ENCODE measurements at places on chromosomes 3 and 15.

- no peak for DNase-seq
Observed at GRCh38 chr3:119642746-119643473, 17.5 kb downstream of the POPDC2 start.

- DNase-seq, result no peak
Observed at GRCh38 chr15:90232196-90232595, 1.5 kb downstream of the CIB1 start.

DNA sequence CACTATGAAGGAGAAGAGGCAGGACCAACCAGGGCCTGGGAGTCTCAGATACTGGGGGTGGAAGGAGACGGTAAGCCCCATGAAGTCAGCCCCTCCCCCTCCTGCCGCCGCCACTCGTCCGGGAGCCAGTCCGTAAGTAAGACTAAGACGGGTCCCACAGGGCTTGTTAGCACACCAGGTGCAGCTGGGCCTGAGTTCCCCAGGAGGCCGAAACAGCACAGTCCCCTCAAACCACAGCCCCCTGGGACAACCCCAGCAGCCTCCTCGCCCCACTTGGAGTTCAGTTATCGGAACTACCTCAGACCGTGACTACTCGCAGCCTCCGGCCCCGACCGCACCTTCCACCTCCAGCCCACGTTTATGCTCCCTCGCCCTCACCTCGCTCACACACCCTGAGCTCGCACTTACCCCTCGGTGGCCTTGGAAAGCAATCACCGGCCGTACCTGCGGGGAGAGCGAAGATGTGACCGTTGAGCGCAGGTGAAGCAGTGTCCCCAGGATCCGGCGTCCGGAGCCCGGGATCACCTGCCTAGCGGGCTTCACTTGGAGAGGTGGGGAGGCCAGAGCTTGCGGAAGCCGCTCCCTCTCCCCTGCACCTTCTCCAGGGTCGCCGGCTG, 557 bp downstream of the ELL3 start:
- DNase-seq, result peak; percentile 20

DNA sequence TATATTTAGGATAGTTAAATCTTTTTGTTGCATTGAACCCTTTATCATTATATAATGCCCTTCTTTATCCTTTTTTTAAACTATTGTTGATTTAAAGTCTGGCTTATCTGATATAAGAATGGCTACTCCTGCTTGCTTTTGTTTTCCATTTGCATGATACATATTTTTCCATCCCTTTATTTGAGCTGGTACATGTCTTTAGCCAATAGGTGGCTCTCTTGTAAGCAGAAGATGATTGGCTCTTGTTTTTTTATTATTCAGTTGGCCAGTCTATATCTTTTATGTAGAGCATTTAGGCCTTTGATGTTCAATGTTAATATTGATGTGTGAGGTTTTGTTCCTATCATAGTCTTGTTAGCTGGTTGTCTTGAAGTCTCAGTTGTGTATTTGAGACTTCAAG, 99.5 kb upstream of the MCTP2 start:
- no peak for DNase-seq

GRCh38 chr15:86865920-86866319, 786.2 kb downstream of the AGBL1 start:
- DNase-seq, result no peak

- DNase-seq, result no peak
Observed at GRCh38 chr3:141291559-141292355, 60.1 kb downstream of the PXYLP1 start.

GRCh38 chr3:103052236-103052830, 617.5 kb downstream of the ZPLD1 start:
- DNase-seq, result no peak

DNA sequence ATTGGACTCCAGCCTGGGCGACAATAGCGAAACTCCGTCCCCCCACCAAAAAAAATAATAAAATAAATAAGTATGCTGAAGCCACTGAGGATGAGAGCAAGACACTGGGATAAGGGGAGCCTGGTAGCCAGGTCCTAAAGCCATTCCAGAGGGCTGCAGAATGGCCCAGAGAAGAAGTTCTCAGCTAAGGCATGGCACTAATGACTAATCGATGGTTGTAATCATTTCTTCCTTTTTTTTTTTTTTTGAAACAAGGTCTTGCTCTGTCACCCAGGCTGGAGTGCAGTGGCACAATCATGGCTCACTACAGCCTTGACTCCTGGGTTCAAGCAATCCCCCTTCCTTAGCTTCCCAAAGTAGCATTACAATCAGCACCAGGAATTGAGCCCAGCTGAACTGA, 25.6 kb upstream of the ZNF774 start:
- DNase-seq, result no peak

GRCh38 chr3:95586754-95587153, 1227.6 kb upstream of the EPHA6 start:
- no peak for DNase-seq

DNA sequence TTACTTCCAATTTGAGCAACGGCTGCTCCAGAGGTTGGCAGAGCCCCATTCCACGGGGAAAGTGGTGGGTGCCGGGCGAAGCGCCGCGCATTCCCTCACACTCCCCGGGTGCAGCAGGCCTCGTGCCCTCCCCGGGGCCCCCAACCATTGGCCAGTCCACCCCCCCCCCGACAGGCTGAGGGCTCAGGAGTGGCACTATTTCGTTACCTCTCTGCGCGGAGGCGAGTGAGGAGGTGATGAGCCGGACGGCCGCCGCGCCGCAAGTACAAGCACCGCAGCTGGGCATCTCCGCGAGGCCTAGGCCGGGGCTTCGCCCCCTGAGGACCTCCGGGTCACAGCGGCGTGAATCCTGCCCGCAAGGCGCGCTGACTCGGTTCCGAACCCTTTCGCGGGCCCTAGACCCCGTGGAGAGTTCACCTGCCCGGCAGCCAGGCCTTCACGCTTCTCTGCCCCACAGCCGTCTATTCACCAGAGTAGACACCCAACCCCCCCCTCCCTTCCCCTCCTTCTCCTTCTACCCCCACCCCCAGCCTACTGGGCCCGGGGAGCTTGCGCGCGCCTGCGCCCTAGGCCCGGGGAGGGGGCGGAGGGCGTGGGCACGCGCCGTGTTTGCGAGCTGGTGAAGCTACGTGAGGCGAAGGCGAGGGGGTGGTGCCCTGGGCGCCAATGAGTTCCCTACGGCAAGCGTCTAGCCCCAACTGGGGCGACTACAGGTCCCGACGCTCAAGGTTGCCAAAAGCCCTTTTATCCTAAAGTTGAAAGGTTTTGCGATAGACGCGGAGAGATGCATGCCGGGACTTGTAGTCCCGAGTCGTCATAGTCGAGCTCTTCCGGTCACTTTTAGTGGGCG, at the start of gene CLPX:
CLPX (minus strand) TSS at position 475 of the 850 bp plus-strand sequence; CDS start at position 286, 189 bp downstream.
- DNase-seq, result peak; percentile 94

- DNase-seq, result no peak
Observed at GRCh38 chr3:59873576-59874230, 823.9 kb upstream of the CFAP20DC start.

- DNase-seq, result peak; percentile 67
Observed at GRCh38 chr15:67134067-67134838, 68.9 kb downstream of the SMAD3 start.

- no peak for DNase-seq
Observed at GRCh38 chr15:86645925-86646500, 566.3 kb downstream of the AGBL1 start.

Data from activated T-cell treated with anti-CD3 and anti-CD28 coated beads, Interleukin-2, amount 50 U/mL, for 72 hours (primary cell).